ENCODE measurements at places on chromosomes 6 and 20.

GRCh38 chr6:148750838-148751792 lies 4.3 kb downstream of the UST start:
- no peak for DNase-seq

DNA sequence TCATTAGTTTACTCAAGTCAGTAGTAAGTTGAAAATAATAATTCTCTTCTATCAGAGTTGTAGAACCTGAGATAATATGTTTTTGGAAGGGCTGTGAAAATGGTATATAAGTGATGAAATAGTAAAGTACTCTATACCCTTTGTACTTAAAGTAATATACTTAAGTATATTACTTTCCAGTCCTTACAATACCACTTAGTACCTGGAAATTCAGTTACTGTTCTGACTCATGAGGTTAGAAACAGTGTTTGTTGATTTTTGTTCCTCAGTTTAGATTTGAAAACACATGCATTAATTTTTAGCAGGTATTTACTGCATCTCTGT lies 10.1 kb downstream of the TULP4 start:
- DNase-seq, result no peak

GRCh38 chr20:43438578-43439316 lies 18.9 kb upstream of the SRSF6 start:
- no peak for DNase-seq

DNA sequence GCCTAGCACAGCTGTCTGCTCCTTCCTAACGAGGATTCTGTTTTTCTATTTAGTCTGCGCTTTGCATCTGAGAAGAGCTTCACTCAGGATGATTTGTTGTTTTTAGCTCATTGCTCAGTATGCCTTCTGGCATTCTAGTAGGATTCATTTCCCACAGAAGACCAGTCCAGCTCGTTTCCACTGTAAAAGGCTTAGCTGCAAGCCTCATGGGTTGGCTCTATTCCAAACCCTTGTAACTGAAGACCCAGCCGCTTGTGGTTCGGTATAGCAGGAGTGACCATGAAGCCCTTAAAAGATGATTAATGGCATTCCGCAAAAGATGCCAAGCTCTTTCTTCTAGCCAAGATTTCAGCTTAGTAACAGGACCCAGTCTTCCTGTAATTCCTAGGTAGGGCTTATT lies 7.2 kb downstream of the ADGRF1 start:
- no peak for DNase-seq

GRCh38 chr6:6994796-6995195 lies 113.0 kb upstream of the RREB1 start:
- no peak for DNase-seq

- DNase-seq, result no peak
These were observed 6.8 kb upstream of the PLCB4 start for GRCh38 chr20:9062066-9062465.

DNA sequence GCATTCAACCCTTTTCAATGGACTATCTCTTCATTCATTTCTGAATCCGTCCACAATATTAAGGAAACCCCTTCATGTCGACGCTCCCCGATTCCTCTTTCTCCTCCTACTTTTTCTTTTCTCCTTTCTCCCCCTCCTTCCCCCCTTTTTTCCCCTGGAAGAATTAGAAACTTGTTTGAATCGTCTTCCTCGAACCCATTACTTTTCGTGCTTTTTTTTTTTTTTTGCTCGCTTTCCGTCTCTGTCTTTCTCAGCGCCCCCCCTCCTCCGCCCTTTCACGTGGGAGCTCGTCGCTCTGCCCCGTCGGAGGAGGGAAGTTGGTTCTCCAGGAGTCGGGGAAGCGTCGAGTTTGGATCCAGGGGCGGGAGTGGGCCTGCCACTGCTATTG lies 2.3 kb upstream of the NKX2-2 start:
- no peak for DNase-seq

- no peak for DNase-seq
These were observed 126.2 kb downstream of the CD164 start for GRCh38 chr6:109255946-109256640.

- DNase-seq, result no peak
These were observed 57.2 kb downstream of the GFRA4 start for GRCh38 chr20:3606021-3606420.

DNA sequence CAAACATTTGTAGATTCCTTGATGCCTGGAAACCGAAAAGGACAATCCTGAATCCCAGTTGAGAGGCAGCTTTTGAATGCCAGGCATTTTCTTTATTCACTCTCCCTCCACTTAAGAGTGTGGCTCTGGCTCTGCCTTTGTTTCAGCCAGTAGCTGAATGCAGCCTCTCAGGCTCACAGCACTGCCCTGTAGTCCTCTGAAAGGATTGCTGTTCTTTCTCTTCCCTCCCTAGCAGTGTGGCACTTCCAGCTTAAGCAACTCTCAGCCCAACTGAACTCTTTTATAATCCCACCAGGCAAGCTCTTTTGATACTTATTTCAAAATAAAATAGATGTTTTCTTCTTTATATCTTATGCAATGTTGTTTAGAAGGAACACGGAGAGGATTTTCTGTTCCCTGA lies 415.6 kb downstream of the GJA1 start:
- no peak for DNase-seq

DNA sequence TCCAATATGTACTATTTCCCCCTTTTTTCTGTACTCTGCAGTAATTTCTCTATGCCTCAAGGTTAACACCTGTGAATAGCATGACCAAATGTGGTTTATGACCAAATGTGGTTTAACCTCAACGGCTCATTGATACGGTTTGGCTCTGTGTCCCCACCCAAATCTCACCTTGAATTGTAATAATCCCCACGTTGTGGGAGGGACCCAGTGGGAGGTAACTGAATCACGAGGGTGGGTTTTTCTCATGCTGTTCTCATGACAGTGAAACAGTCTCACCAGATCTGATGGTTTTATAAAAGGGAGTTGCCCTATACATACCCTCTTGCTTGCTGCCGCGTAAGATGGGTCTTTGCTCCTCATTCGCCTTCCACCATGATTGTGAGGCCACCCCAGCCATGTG lies 18.7 kb downstream of the DEK start:
- DNase-seq, result no peak

Data from GF-D8 (cell line).